ENCODE measurements at places on chromosomes 11 and 22.

GRCh38 chr11:65404638-65405339, 17.8 kb upstream of the NEAT1 start:
- no peak for DNase-seq

DNA sequence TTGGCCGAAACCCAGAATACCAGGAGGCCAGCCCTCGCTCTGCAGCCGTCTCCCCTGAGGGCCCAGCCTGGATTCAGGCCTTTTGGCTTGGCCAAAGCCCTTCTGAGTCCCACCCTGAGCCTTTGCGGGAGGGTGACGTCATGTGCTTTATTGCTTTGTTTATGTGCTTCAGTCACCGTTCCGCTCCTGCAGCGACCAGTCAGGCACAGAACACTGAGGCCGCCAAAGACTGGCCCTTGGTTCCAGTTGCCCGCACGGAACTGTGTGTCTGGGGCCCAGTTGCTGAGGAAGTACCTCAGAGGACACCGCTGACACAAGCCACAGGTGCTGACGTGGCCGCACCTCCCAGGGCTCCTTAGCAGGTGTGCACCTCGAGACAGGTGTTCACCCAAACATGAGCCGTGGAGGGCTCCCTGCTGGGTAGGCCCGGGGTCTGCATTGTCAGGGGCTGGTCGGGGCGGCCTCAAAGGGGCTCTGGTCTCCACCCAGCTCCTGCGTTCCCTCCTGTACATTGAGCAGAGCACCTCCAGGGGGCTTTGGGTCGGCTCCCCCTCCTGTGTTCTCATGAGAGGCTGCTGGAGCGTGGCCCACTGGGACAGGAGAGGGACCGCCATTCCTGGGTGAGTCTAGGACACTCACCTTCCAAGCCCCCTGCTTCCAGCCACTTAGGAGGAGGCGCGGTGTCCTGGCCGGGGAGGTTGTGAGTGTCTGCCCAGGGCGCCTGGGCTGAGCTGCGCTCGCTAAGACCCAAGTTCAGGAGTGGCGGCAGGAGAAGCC, 376.8 kb downstream of the TBC1D22A start:
- no peak for DNase-seq

DNA sequence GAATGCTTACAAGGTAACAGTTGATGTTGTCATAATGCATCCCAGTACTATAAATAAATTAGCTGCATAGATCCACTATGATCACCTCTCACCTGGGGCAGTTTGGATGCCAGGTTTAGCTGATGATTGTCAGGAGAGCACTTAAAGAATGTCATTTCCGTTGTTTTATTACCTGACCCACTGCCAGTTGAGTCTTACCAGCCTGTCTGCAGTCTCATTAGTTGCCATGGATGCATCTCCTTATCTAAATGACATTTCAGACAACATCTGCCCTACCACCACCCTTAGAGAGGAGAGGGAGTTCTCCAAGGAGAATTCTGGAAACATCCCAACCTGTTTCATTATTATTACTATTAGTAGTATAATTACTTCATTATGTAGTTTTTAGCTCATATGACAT, 339.1 kb upstream of the API5 start:
- DNase-seq, result no peak

DNA sequence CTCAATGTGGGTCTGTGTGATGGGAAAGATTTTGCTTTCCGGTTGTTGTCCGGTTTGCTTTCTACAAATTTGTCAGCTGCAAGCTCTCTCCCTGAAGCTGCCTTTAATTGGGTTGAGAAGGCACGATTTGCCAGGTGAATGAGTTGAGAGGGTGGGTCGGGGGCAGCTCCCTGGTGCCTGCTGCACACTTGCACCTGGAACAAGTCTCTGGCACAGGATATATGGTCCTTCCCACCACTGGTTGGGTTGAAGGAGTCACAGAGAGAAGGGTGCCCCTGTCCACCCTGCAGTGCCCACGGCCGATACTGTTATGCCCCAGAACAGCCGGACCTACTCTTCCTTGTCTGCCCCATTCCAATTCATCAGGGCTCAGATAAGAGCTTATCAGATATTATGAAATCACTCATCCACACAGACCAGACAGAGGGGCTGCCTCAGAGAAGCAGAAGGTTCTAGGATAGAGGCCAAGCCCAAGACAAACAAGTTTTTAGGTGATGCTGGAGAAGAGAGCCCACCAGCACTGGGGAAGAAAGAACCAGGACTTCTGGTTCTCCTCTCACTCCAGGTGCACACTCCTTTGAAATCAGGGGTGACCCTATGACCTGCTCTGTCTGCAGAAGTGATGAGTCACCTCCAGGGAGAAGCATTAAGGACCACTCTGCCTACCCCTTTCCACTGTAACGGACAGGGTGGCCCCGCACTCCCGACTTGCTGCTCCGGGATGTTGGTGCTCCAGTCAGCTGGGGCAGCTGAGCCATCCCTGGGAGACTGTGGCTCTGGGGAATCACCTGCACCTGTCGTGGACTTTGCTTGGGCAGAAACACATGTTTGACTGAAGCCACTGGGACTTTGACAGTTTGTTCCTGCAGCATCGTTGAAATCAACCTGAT, 45.3 kb downstream of the RTL6 start:
- no peak for DNase-seq

GRCh38 chr22:19201869-19202798, 23.6 kb upstream of the SLC25A1 start:
- no peak for DNase-seq

GRCh38 chr22:24384131-24384530, 43.3 kb upstream of the ADORA2A start:
- no peak for DNase-seq

- peak; percentile 71 for DNase-seq
Observed at GRCh38 chr11:133163463-133164419, 368.6 kb downstream of the OPCML start.

DNA sequence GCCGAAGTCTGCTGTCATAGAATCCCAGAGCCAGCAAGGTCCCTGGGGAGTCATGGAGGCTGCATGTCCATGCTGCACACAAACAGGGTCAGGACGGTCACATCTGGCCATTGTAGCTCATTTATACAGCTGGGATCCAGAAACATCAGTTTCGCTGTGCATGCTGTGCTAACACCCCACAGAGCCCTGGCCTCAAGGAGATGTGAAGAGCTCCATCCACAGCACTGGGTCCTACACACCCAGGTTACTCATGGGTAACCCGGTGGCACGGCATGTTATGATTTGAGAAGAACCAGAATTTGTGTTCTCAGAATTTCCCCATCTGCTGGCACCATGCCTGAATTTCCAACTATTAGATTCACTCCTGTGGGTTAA, 146.3 kb upstream of the ARHGAP20 start:
- DNase-seq, result no peak

DNA sequence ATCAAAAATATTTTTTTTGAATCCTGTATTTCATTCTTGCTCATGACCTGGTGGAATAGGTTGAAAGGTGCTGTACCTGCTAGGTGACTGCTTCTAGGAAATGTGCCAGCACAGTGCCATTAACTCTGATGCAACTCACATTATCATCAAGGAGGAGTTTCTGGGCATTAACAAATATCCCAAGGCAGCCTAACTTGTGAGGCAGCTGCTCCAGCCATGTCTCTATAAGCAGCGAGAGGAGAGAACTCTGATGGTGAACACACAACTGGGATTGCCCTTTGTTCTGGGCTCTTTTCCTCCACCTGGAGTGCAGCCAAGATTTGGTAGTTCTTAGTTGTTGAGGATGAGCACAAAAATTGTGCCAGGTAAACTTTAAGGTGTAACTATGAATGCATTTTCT, 25.6 kb downstream of the HEPHL1 start:
- DNase-seq, result no peak

GRCh38 chr22:26952451-26953011, 295.1 kb downstream of the MIAT start:
- no peak for DNase-seq

GRCh38 chr22:48238284-48238915, 1476.0 kb downstream of the TBC1D22A start:
- DNase-seq, result no peak

GRCh38 chr22:28931844-28932567, 48.6 kb downstream of the ZNRF3 start:
- no peak for DNase-seq
